ENCODE measurements at places on chromosomes 4 and X. TPM values are rescaled to one million over a fixed set of nuclear protein-coding genes. Genes with fewer than 3 reads are reported as not detected.

DNA sequence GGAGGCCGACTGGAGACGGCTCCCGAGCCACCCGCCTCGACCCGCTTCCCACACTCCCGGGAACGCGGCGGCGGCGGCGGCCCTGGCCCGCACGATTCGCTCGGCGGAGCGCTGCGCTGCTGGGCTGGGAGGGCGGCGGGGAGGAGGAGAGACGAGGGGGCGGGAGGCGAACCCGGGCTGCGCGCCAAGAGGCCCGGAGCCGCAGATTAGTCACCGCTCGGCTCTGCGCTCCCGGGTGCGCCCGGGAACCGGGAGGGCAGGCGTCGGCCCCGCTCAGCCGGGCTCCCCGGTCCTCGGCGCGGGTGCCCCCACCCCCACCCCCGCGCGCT, 11.2 kb upstream of the BCOR start:
- DNase-seq = peak; percentile 77

GRCh38 chr4:156228676-156229075, 275.0 kb upstream of the CTSO start:
- DNase-seq = no peak

- DNase-seq = no peak
These were observed 227.2 kb upstream of the HDX start for GRCh38 chrX:84729408-84729807.

GRCh38 chrX:1452516-1453394, at the start of gene ASMTL:
TSS of gene ASMTL (minus strand) at chrX:1452909. CDS start at chrX:1452840, 69 bp downstream.
- peak; percentile 98 for DNase-seq

GRCh38 chr4:45741897-45742296, 382.0 kb downstream of the GABRG1 start:
- DNase-seq = no peak

DNA sequence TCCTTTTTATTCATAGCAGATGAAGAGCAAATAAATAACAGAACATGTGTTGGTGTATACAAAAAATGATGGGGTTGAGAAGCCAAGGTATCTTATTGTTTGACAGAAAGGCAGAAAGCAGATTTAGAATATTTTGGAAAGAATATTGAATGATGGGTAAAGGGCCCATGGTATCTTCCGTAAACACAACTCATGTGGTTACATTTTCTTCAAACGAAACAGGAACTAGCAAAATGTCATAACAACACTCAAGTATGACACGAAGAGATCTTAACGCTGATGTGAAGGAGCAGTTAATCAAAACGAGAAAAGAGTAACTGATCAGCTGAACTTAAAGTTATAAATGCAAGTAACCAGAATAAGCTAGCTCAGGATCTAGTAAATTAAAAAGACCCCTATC, 195.7 kb upstream of the GK2 start:
- no peak for DNase-seq

- DNase-seq = no peak
These were observed 18.0 kb downstream of the CLNK start for GRCh38 chr4:10666616-10667015.

The FREM3 gene
- not detected for total RNA-seq

GRCh38 chr4:35300996-35301774, 943.1 kb downstream of the ARAP2 start:
- no peak for DNase-seq

DNA sequence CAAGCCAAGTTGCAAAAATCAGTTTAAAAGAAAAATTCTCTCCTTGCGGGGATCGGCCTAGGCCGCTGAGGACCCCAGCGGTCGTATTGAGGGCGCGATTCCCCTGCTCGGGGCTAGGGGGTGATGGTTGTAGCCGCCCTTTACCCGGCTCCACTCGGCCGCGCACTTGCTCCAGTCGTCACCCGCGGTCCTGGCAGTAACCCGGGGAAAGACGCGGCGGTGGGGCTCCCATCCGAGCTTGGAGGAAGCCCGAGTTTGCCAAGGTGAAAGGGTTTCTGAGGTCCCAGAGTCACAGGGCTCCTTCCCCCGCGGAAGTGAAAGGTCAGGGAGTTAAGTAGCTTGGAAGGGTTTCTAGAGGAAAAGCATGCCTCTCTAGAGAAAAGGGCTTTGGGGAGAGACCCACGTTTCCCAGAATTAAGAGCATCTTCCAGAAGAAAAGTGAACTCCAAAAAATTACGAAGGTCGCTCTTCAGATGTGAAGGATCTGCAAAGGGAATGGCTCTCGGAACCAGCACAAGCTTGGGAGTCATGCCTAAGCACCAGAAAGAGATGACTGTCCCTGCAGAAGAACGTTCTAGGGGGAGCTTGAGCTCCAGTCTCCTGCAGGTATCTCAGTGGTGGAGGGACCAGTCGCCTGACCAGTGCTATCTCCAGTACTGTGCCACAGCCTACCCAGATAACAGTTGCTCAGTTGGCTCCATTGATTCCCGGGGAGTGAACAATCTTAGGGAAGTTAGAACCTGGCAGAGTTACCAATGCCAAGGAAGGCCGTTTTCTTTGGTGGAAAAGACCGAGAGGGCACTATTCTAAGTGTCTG, 875 bp downstream of the LAP3 start:
- peak; percentile 35 for DNase-seq

- DNase-seq = no peak
These were observed 81.0 kb upstream of the STIM2 start for GRCh38 chr4:26779674-26780073.

DNA sequence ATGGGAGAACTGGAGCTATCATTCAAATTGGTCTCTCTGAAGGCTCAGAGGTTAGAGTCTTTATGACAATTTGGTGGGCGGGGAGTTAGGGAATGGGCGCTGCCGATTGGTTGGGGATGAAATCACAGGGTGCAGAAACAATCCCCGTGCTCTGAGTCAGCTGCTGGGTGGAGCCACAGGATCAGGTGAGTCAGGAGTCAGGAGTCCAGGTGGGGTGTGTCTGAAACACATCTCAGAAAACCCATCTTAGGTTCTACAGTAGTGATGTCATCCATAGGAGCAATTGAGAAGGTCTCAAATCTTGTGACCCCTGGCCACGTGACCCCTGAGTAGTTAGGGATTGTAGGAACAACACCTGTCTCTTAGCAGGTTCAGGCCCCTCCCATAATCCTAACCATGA, 41.6 kb upstream of the TLR3 start:
- no peak for DNase-seq

The DAPP1 gene
- not detected for total RNA-seq

DNA sequence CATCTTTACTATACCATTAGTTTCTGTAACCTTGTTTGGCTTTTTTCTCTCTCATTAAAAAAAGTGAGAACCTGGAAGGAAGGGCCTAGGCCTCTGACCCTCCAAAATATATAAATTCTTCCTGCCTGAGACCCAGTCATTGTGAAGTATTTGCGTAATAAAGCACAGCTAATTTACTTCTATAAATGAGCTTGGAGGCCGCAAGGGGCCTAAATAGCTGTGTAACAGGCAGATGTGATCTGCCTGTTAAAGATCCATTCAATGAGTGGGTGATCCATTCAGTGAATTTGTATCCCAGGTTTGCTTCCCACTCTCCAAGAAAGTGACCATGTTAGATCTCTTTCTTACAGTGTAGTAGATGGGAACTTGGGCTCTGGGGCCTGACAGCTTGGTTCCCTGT, 595 bp upstream of the PYURF start:
- no peak for DNase-seq

The GLRA3 gene
- not detected for total RNA-seq

DNA sequence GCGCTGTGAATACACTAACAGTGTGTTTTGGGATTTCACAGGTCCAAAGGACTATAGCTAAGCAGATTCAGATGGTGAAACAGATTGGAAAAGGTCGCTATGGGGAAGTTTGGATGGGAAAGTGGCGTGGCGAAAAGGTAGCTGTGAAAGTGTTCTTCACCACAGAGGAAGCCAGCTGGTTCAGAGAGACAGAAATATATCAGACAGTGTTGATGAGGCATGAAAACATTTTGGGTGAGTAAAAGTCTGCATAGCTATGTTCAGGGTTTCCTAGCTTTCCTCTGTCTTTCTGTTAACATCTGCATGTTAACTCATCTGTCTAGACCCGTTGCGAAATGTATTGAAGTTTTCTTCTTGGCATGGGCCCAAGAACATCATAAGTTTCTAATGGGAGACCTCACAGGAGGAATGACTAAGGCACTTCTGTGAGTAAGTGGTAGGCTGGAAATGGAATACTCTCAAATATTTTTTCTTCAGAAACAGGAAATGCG, 372.1 kb downstream of the BMPR1B start:
- peak; percentile 78 for DNase-seq
